ENCODE measurements at places on chromosomes 16 and 17.

DNA sequence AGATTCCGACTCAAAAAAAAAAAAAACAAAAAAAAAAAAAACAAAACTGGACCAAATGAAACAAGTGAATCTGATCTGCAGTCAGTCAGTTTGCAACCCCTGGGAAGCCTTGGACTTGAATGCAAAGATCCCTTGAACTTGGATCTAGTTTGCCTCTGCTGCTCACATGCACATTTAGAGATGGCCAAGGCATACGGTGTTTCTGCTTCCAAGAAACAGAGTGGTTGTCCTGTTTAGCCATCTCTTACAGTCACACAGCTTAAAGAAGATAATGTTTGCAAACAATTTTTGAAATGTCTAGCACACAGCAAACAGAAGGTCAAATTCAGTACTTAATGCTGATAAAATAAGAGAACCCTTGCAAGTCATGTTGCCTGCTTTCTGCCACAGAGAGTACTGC, 4.5 kb downstream of the NDE1 start:
- no peak for DNase-seq

GRCh38 chr17:35433075-35433894, 985 bp upstream of the SLFN12 start:
- peak; percentile 66 for DNase-seq

DNA sequence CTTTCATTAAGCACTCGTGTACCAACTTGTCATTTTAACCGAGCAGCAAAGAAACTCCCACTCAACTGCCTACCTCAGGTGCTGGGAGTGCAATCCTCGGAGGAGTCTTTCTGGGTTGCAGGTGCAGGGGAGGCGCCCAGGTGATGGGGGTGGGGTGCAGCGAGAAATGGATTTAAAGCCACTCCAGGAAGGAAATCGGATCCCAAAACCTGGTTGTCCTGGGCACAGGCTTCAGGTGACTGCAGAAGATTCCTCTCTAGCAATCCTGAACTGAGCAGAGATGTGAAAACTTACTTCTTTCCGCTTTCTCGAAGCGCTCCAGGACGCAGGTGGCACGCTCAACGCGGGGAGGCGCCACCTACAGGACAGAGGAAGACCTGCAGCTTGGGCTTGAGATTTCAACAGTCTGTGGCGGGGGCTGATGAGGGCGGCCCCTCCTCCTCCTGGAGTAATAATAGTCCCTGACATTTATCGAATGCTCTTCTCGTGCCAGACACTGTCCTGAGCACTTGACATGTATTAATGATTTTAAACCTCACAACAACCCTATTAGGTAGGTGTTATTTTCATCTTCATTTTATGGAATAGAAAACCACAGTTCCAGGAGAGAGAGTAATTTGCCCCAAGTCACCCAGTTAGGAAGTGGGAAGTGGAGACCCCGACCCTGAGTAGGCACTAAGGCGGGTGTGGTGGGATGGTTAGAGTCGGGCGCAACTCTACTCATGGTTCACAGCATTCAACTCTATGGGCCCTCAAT, 27.2 kb upstream of the SKAP1 start:
- DNase-seq: peak; percentile 70

GRCh38 chr16:17964196-17964595, 372.3 kb downstream of the NPIPA8 start:
- no peak for DNase-seq

DNA sequence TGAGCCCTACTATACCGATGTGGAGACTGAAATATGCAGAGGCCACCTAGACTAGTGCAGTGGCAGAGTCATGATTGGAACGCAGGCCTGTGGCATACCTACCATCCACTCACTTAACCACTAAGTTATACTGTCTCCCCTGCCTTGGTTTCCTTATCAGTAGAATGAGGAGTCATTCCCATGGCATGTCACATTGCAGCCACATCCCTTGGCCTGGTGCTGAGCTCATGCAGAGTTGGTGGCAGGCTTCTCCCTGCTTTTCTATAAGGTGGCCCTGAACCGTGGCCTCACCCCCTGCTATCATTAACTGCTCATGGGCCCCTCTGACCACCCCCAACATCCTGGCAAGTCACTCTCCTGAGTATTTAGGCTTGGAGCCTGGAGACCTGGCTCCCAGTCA, 212.5 kb downstream of the KATNIP start:
- DNase-seq: no peak

GRCh38 chr17:78669975-78670518, 92.9 kb upstream of the DNAH17 start:
- DNase-seq: no peak

GRCh38 chr16:88638323-88639230, at the start of gene IL17C:
TSS of gene IL17C (plus strand) at chr16:88638572. CDS start at chr16:88638642, 70 bp downstream.
- no peak for DNase-seq

- peak; percentile 56 for DNase-seq
Observed at GRCh38 chr16:29745121-29745852, 503 bp downstream of the C16orf54 start.

GRCh38 chr16:26708428-26708827, 358.3 kb upstream of the C16orf82 start:
- no peak for DNase-seq

DNA sequence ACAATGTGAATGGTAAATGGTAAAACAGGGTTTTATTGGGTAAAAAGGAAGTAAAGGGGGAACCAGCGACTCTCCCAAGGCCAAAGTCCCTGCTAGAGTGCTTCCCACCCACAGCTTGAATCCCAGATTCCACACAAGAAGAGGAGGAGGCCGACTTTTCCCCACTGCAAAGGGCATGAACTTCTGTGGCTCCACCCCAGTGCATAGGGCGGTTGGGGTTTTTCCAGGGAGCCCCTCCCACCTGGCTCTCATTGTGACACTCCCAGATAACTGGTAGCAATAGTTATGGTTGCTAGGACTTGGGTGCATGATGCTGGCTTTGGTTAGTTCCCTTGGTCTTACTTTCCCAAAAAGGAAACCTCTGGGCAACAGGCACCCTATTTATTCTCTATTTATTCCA, 666.0 kb upstream of the CA10 start:
- no peak for DNase-seq

DNA sequence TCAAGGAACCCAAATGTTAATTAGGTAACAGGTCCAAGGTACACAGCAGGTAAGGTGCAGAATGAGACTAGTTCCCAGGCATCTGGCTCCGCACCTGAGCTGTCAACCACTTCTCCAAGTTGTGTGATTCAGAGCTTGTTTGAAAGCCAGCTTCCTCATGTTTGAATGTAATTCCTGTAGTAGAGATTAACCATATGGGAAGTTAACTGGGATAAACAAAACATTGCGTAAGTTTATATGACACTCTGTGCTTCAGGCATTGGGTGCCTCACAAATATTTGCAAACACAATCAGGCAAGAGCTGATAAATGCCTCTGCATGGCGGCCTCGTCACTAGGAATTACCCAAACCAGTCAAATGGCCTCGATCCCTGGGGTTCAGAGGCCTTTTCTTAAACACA, 27.9 kb upstream of the CPHXL start:
- no peak for DNase-seq

GRCh38 chr16:31002250-31002700, 8.2 kb downstream of the STX1B start:
- no peak for DNase-seq

DNA sequence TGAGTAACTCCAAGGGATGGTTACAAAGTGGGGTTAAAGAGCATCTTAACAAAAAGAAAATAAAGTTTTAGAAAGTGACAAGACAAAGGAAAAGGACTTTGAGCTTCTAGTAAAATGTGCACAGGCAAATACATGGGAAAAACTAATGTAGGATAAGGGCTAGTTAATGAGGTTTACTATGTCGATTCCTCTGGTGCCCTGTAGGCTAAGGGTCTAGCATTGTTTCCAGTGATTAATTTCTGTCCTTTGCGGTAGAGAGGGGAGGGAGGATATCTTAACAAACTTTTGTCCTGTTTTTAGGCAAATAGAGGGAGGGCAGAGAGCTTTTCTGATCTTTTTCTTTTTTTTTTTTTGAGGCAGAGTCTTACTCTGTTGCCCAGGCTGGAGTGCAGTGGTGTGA, 96.6 kb upstream of the SIAH1 start:
- DNase-seq: no peak

DNA sequence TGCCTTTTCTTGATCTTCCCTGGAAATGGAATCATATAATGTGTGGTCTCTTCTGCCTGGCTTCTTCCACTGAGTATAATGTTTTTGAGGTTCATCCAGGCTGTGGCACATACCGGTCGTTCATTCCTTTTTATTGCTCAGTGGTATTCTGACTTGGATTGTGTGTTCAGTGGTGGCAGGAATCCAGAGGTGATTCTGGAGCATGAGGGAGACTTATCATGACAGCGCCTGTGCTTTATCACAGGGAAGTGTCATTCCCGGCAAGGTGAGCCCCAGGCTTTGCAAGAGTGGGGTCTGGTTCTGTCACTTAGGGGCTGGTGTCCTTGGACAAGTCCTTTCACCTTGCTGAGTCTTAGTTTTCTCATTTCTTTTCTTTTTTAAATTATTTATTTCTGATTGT, 53.0 kb downstream of the IRX3 start:
- no peak for DNase-seq

- no peak for DNase-seq
Observed at GRCh38 chr17:82054351-82055022, 2.8 kb downstream of the GPS1 start.

GRCh38 chr16:17270683-17271109, 200.1 kb downstream of the XYLT1 start:
- DNase-seq: no peak

DNA sequence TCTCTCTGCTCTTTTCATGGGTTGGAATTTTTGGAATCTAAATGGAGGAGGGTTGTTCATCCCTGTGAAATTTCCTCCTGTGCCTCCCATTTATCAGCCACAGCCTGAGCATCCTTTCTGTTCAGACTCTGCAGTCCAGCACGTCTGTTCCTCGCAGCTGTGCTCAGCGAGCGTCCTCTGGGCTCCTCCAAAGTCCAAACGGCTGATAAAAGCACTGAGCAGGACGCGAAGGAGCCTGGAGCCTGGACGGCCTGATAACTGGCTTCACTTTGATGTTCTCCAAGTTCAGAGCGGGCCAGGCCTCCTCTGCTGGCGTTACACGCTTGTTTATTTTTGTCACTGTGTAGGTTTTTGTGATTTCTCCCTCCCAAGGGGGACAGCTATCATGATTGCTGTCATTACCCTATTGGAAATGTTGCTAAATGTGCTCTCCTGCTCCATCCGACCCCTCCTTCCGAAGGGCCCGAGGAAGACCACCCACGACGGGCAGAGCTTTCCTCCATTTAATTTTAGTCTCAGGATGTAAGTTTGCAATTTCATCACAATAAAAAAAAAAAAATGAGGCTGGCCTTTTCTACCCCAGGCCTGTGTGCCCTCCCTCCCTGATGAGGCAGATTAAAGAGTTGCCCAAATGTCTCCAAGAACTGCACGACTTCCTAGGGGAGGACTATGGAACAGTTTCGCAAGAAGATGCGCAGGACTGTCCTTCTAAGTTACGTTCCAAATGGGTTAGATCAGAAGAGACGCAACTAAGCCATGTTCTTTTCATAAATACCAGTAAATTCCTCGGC, 290.5 kb upstream of the FOXF1 start:
- DNase-seq: no peak

GRCh38 chr17:43750153-43750552, 8.4 kb downstream of the SOST start:
- DNase-seq: no peak

DNA sequence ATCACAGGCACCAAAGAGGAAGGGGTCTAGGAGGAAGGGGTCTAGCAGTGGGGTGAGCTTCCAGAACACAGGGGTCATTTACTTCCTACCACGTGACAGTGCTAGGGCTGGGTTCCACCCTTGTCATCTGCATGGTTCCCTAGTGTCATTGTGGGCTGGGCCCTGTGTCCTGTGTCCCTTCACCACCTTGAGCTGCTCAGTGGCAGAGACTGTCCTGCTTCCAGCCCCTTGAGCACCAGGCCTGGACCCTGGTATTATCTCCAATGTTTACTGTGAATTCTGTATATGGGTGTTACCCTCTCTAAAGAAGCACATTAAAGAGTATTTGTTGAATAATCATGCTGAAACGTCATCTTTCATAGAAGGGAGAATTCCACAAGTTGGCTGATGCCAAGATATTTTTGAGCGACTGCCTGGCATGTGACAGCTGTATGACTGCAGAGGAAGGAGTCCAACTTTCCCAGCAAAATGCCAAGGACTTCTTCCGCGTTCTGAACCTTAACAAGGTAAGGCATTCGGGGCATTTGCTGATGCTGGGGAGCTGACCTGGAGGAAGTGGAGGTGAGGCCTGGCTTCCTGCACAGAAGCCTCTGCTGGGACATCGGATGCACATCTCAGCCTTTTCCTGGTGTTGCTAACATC, 5.5 kb downstream of the NARF start:
- DNase-seq: no peak

- no peak for DNase-seq
Observed at GRCh38 chr17:61496174-61496956, 44.1 kb downstream of the TBX4 start.

DNA sequence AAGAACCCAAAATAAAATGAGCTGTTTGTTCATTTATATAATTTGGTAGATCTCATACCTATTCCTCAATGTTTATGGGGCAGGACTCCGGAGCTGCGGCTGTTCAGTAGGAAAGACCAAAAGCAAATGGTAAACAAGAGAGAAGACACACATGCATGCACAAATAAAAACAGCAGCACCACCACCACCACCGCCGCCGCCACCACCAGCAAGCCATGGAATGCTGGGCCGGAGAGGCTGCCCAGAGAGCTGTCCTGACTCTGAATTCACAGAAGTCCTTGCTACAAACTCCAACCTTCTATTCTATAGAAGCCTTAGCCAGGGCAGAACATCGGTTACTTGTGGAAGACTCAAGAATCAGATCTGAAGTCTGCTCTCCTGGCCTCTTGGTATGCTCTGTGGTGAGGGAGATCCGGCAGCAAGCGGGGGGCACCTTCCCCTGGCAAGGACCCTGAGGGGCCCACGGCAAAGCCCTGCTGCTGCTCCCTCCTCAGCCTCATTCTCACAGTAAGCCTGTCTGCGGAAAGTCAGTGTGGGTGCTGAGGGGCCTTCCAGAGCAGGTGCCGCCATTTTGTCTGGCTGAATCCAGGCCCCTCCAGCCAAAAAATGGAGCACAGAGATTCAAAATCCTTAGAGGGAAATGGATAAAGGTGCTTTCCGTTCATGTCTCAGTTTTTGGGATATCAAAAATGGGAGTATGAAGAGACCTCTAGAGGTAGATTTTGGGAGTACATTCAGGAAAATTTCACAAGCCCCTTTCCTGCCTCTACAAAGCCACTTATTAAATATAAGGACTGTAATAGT, 6.4 kb upstream of the FOXJ1 start:
- no peak for DNase-seq

GRCh38 chr16:12826559-12826958, 22.9 kb upstream of the CPPED1 start:
- no peak for DNase-seq

DNA sequence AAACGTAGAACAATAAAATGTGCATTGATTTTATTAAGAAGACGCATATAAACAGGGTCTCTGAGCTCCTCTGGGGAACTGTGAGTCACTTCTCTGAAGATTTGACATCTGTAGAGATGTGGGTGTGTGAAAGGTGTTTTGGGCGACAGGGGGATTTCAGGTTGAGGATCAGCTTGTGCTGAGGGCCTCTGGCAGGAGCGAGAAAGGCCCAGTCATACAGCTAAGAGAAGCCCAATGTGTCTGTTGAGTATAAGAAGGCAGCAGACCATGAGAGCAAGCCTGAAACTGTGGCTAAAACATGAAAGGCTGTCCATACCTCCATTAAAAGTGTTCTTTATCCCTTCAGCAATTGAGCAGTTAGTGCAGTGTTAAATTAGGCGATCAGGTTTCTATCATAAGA, 406.5 kb upstream of the MON1B start:
- no peak for DNase-seq

GRCh38 chr17:70582777-70583176, 413.4 kb downstream of the KCNJ2 start:
- no peak for DNase-seq

- DNase-seq: no peak
Observed at GRCh38 chr17:65131946-65132345, 5.2 kb upstream of the RGS9 start.

- no peak for DNase-seq
Observed at GRCh38 chr16:65010125-65010524, 111.7 kb downstream of the CDH11 start.

All from stimulated activated CD4-positive, alpha-beta T cell treated with anti-CD3 and anti-CD28 coated beads, Interleukin-4, amount 100 ng/mL, for 1 hour (primary cell).